ENCODE measurements at places on chromosomes 7 and 10. TPM values are rescaled to one million over a fixed set of nuclear protein-coding genes. Genes with fewer than 3 reads are reported as not detected.

- no peak for DNase-seq
- peaks cover 20% of the 10 kb centered on the region for H3K4me1 ChIP-seq
- H3K27me3 ChIP-seq: no peaks in the 10 kb centered on the region
- no peak overlapping the region for H3K4me3 ChIP-seq
- no peak overlapping the region for H3K27ac ChIP-seq
- H3K36me3 ChIP-seq: no peaks in the 10 kb centered on the region
Measured at GRCh38 chr7:132440151-132440550, 136.1 kb downstream of the PLXNA4 start.

GRCh38 chr10:22765660-22766547, 51.5 kb upstream of the PIP4K2A start:
- H3K36me3 ChIP-seq: no peaks in the 10 kb centered on the region
- H3K4me3 ChIP-seq: no peak overlapping the region
- H3K4me1 ChIP-seq: no peaks in the 10 kb centered on the region
- H3K27me3 ChIP-seq: peaks cover 7% of the 10 kb centered on the region
- no peak overlapping the region for H3K27ac ChIP-seq

- no peak overlapping the region for H3K27ac ChIP-seq
- H3K4me3 ChIP-seq: no peak overlapping the region
- H3K36me3 ChIP-seq: no peaks in the 10 kb centered on the region
- H3K27me3 ChIP-seq: no peaks in the 10 kb centered on the region
- no peaks in the 10 kb centered on the region for H3K4me1 ChIP-seq
Measured at GRCh38 chr7:79822620-79823240, 311.9 kb upstream of the GNAI1 start.

DNA sequence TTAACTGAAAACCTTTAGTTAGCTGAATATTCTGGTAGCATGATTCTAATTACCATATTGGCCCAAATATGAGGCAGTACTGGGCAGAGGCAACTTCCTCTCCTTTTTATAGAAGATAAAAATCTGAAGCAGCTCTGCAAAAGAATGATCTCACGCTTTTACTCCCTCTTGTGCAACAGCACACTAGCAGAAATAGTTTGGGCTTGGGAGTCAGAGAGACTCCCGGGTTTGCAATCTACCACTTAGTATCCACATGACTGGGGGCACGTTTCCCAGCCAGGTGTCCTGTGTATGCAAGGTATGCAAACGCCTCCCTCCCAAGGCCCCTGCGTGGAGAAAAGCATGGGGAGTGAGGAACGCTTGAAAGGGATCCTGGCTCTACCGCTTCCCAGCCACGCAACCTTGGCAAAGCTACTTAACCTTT, 47.2 kb upstream of the RHEB start:
- no peak overlapping the region for H3K27ac ChIP-seq
- no peak for DNase-seq
- H3K27me3 ChIP-seq: no peaks in the 10 kb centered on the region
- H3K4me3 ChIP-seq: no peak overlapping the region

GRCh38 chr7:158110034-158110590, 477.5 kb downstream of the PTPRN2 start:
- H3K27ac ChIP-seq: no peak overlapping the region
- DNase-seq: no peak
- no peaks in the 10 kb centered on the region for H3K4me1 ChIP-seq
- H3K27me3 ChIP-seq: no peaks in the 10 kb centered on the region
- H3K4me3 ChIP-seq: no peak overlapping the region
- H3K36me3 ChIP-seq: no peaks in the 10 kb centered on the region

GRCh38 chr10:8365935-8366911, 311.7 kb downstream of the GATA3 start:
- H3K4me1 ChIP-seq: peaks cover 14% of the 10 kb centered on the region
- no peaks in the 10 kb centered on the region for H3K27me3 ChIP-seq
- H3K36me3 ChIP-seq: no peaks in the 10 kb centered on the region
- no peak overlapping the region for H3K4me3 ChIP-seq

MGMT gene
- 15.0 TPM for total RNA-seq

FKBP6 gene
- not detected for total RNA-seq

SGCE gene
- 53.3 TPM for total RNA-seq

GPER1 gene
- 0.25 TPM for total RNA-seq
